ENCODE measurements at places on chromosomes 5 and 9.

GRCh38 chr9:74848153-74848525 is 39.6 kb downstream of the TRPM6 start:
- DNase-seq, result no peak

GRCh38 chr5:31131381-31131891 is 62.0 kb upstream of the CDH6 start:
- no peak for DNase-seq

GRCh38 chr5:39203275-39203922 is 16.0 kb downstream of the FYB1 start:
- DNase-seq, result no peak

GRCh38 chr5:15510831-15511230 is 10.9 kb downstream of the FBXL7 start:
- no peak for DNase-seq

DNA sequence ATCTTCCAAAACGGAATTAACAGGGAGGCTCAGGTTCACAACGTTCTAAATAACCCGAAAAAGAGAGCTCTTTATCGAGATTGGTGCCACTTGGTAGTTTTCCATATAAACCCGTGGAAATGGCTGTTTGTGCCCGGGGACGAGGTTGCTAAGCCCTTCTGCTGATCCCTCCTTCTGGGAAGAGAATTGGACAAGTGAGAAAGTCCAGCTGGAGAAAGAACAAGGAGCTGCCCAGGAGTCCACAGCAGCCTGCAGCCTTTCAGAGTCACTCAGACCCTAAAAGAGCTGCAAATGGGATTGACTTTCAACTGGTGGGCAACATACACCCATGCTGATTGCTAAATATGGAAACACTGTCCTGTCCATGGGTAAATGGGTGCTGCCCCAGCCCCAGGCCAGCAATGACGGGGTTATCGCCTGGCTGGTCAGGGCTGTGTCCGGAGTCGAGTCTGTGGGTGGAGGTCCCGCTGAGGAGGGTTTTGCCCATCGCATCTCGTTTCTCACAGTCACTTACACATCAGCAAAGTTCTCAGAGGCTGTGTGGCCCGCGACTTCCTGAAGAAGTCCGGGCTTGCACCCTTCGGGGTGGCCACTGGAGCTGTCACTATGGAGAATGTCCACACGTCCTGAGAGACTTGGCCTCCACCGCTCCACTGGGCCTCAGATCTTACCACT is 40.7 kb upstream of the HSD17B3 start:
- DNase-seq, result peak; percentile 64

GRCh38 chr5:62460578-62460983 is 48.0 kb downstream of the IPO11 start:
- peak; percentile 74 for DNase-seq

- DNase-seq, result peak; percentile 96
Observed at GRCh38 chr9:120935383-120935857, 8.8 kb upstream of the TRAF1 start.

- no peak for DNase-seq
Observed at GRCh38 chr5:73170522-73170921, 2.5 kb upstream of the TMEM174 start.

DNA sequence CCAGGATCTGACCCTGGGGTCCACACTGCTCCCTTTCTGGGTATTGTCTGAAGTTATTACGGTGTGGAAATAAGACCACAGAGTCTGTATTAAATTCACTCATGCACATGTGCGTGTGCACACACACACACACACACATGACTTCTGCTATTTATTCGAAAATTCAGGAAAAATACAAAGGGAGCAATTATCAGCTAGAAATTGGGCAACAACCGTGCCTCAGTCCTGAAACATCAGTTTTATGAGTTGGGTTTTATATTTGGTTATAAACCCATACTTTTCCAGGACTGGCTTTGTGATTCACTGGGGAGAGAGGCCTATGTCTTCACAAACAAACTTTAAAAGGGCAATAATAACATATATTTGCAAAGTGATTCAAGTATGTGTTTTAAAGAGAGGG is 90.2 kb downstream of the ANGPTL2 start:
- no peak for DNase-seq

DNA sequence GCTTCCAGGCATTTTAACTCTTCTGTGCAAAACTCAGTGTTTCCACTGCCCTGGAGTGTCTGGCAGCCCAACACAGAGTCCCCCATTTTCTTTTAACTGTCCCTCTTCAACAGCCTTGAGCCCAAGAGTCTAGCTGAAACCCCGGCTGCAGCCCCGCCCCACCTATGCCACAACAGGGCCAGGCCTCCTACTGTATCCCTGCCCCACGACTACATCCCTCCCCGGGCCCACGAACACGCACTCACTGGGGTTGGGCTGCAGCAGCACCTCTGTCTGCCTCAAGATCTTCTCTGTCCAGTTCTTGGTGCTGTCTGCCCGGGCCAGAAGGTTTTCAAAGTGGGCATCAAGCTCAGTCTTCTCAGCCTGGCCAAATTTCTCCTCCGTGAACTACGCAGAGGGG is 6.1 kb downstream of the SH3GLB2 start:
- no peak for DNase-seq

DNA sequence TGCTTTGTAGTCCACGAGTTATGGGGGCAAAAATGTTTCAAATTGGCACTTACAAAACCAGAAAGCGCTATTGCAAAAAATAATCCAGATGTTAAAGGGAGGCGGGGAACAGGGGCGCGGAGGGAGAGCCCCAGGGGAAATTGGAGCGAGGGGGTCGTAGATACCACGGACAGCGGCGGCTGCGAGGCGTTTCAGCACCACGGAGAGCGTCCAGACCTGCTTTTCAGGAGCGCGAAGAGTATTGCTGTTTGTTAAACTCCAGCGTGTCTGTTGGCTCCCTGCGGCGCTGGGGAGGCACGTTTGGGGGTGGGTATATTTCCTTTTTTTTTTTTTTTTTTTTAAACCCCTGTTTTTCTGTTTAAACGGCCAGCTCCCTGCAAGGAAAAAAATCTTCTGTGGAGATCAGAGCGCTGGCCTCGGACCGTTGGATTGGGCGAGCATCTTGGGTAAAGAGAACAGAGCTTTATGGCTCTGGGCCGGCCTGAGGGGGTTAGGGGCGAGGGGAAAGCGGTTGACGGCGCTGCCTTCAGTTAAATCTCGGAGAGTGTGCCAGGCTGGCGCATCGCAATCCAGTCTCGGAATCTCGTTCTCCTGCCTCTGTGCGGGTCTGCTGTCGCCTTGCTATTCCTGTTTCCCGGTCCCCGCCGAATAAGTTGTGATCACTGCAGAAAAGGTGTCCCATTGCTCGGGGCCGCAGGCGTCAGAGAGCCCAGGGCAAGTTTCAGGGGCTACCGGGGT is at the start of gene GLRA1:
Gene GLRA1, minus strand, starts transcription at position 288 of the 738 bp plus-strand sequence. CDS start 302 bp downstream, outside the sequence.
- DNase-seq, result peak; percentile 86

DNA sequence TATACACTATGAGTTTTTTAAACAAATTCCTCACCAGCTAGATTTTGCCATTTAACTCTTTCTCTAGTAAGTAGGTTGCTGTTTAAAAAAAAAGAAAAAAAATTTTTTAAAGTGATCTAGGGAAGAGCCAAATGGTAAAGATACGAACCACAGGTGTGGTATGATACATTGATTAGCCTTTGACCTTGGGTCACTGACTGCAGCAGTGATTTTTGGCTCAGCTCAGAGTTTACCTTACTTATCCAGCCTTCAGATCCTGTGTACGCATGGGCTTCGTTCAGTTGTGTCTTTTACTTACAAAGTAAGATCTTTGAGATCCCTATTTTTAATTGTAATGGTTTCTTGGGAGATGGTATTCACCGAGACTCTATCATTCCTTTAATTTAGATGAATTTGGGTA is 12.4 kb upstream of the GNG10 start:
- DNase-seq, result no peak

GRCh38 chr9:36898431-36899020 is 135.5 kb downstream of the PAX5 start:
- no peak for DNase-seq

GRCh38 chr5:111667128-111667736 is 89.8 kb downstream of the NREP start:
- DNase-seq, result no peak

- no peak for DNase-seq
Observed at GRCh38 chr5:176994460-176995121, 12.0 kb downstream of the UIMC1 start.

DNA sequence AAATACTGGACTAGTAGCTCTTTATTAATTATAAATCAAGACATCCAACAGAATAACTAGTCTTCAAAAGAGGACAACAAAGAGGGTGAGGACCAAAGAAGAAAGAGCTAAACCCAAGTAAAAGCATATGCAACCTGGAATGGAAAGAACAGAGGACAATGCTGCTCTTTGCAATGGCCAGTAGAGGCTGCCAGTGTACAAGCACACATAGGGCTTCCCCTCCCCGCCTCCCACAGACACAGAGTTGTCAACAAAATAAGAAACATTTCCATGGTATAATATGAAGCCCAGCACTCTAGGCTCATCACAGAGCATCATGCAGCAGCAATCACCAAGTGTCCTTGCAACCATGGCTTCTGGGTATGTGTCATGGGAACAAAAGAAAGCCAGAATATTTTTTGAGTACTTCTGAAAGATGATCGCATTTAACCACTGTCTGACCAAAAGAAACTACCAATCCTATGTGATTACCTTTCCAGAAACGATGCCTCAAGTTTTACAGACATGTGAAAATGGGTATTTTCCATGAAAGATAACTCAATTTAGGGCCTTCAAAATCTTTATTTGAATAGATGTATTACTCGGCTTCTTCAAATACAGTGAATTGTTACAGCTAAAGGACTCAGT is 58.1 kb downstream of the RFX3 start:
- peak; percentile 47 for DNase-seq

Data from tongue (tissue), 3 donors.